ENCODE measurements at places on chromosomes 7 and 10.
A peak's percentile ranks its signal among the peaks of the same experiment; 100 is the strongest.

DNA sequence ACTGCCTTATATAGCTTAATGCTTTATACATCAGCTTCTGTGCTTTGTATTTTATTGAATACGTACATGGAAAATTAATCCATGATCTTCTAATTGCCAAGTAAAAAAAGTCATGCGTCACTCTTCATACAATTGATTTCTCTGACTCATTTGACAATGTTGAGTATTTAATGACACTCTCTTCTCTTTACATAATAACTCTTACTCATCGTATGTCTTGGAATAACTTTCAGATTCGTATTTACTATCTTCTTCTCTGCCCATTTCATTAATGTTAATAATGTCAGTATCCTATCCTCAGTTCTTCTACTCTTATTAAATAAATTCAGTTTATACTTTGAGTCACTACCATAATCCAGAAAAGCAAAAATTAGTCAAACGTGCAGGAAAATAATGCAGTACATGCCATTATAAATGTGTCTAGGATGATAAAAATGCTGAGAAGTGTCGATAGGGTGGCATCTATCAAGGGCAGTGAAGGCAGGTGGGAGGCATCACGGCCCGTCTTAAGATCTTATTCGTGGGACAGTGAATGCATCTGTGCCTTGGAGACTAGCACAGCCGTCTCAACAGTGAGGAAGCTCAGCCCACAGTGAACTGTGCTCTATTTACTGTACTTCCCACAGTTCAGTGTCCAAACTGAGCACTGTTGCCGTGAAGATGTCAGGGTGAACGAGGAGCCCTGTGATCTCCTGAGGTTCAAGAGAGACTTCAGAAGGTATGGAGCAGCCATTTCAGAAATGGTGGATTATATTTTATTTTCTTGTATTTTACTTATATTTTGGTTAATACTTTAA lies 39.8 kb upstream of the AKR1E2 start:
- DNase-seq: no peak

- DNase-seq: no peak
Measured at GRCh38 chr10:103610083-103610472, 116.6 kb downstream of the NEURL1 start.

- peak; percentile 49 for DNase-seq
Measured at GRCh38 chr10:6083523-6084475, 5.0 kb upstream of the RBM17 start.

- no peak for DNase-seq
Measured at GRCh38 chr10:68489919-68490318, 18.1 kb upstream of the DNA2 start.

GRCh38 chr10:77386838-77387237 lies 250.8 kb downstream of the KCNMA1 start:
- peak; percentile 69 for DNase-seq
